ENCODE measurements at places on chromosomes 5 and 9.
A peak's percentile ranks its signal among the peaks of the same experiment; 100 is the strongest.

DNA sequence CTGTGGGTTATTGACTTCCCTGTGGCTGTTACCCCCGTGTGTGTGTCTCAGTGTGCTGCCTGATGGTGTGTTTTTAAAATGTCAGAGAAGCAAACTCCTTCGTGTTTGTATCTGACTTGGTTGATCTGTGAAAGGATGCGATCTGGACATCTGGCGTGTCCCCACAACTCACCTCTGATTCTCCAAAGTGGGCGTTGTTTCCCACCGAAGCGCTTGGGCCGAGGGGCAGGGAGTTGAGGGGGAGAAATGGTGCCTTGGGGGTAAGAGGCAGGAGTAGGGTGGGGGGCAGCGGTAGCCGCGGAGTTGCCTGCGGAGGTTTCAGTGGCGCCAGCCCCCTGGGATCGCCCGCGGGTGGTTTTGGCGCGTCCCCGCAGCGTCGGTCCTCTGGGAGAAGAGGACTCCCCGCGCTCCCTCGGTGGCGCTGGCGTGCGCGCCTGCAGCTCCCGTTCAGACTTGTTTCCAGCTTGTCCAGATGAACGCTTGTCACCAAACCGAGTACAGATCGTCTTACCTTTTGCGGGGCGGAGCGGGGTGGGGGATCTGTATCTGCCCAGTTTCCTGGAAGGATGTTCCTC, 1.1 kb downstream of the MAST4 start:
- DNase-seq = peak; percentile 42

DNA sequence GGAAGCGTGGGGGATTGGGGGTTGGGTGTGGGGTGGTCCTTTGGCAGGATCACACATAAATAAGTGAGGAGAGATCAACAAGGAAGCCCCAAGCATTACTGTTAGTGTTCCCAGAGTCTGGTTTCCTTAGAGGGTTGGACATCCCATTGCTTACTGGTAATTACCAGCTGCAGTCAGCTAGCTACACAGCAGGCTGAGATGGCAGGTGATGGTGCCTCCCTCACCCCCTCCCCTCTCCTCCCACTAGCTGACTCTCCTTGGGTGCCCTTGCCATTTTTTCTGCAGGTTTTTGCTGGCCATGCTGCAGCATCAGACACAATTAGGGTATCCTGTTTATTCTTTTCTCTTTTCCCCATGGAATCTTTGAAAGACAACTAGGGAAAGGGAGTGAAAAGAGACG, 107.5 kb upstream of the TLR4 start:
- DNase-seq = no peak

DNA sequence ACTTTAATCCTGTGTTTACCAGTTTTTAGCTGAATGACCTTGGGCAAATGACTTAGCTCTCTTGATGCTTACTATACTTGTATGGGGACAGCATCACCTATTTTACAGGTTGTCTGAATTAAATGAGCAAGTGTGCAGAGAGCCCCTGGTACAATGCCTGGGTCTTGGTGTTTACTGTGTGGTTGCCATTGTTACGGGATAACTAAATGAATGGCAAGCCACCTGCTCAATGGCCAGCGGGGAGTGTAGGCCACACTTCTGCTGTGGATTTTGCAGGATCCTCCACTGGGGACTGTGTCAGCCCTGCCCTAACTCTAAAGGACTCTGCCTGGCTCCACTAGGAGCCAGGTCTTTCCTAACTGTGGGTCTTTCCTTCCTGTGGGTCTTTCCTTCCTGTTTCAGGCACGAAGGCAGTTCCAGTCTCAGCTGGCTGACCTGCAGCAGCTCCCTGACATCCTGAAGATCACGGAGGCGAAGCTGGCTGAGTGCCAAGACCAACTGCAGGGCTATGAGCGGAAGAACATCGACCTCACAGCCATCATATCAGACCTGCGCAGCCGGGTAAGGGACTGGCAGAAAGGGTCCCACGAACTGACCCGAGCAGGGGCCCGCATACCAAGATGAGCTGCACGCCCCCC, 10.3 kb upstream of the GLE1 start:
- no peak for DNase-seq

- peak; percentile 44 for DNase-seq
Measured at GRCh38 chr5:134784946-134785620, 26.5 kb downstream of the DDX46 start.

DNA sequence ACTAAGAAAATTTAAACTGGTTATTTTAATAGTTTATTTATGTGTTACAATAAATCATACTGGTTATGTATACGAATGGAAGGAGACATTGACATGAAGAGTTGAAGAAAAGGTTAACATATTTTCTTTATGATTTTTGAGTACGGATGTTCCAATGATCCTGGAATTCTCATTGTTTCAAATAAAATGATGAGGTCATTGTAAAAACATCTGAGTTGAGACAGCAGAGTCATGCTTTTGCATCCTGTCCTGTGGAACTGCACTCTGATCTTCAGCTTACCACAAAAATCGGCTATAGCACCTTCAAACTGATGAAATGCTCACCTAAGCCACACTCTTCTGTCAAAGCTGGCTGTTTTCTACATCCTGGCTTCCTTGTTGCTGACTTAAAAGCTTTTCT, 67.8 kb downstream of the PTCD2 start:
- DNase-seq = peak; percentile 55

GRCh38 chr9:13264788-13265187, 14.7 kb downstream of the MPDZ start:
- DNase-seq = no peak

DNA sequence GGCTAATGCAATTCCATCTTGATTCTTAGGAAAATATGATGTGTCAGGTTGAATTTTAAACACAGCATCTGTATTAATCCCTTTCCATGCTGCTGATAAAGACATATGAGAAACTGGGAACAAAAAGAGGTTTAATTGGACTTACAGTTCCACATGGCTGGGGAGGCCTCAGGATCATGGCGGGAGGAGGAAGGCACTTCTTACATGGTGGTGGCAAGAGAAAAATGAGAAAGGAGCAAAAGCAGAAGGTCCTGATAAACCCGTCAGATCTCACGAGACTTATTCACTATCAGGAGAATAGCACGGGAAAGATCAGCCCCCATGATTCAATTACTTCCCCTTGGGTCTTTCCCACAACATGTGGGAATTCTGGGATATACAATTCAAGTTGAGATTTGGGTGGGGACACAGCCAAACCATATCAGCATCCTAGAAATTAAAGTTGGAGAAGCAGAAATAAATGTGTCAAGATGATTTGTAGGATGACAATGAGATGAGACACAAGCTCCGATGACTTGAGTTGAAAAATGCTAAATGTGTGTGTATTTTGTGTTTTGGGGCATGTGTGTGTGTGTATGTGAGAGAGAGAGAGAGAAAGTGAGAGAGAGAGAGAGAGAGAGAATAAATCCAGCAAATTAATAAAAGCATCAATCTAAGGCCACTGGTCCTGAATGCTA, 48.5 kb upstream of the ANKRD55 start:
- peak; percentile 37 for DNase-seq

DNA sequence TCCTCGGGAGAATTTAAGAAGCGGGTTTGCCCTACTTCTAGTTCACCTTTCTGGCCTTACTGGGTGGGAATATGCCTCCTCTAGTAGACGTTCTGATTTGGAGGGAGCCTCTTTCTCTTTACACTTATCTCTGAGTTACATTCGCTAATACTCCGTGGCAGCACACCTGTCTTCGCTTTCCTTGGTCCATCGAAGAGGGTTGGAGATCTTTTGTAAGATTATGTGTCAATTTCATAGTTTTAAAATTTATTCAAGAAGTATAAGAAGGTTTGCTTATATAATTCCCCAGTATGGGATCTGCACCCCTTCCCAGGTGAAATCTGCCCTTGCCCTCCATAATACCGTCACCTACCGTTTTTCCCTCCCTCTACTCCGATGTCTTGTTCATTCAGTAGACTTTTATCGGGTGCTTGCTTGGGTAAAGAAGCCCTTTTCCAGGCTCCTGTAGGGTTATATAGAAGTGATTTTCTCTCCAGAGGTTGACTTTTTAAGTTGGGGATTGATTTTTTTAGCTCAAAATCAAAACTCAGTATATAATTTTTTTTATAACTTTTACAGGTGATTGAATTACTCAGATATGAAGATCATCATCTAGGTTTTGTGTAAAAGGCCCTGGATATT, 1.1 kb downstream of the GPBP1 start:
- no peak for DNase-seq

DNA sequence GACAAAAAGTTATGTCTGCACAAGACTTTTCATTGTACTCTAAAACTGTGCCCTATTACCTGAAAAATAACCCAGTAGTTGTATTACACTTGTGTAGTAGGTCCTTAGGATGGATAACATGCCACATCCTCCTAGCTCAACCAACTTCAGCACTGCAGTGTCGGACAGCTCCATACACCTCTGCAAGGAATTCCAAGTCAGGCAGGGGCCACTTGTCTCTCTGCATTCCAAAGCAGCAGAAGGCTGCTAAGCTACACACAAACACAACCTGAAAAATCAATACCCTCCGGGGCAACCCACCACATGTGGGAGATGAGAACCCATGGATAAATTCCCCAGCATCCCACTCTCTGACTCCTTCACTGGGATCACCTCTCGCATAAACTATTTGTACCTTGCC, 50.2 kb downstream of the MED10 start:
- DNase-seq = no peak

- DNase-seq = no peak
Measured at GRCh38 chr5:131481569-131481968, 153.5 kb downstream of the RAPGEF6 start.

- DNase-seq = peak; percentile 25
Measured at GRCh38 chr5:76180814-76181805, 97.9 kb downstream of the SV2C start.

GRCh38 chr5:73419465-73420390, 28.8 kb downstream of the FOXD1 start:
- peak; percentile 42 for DNase-seq

GRCh38 chr9:6270896-6271295, 55.3 kb downstream of the IL33 start:
- peak; percentile 4 for DNase-seq

DNA sequence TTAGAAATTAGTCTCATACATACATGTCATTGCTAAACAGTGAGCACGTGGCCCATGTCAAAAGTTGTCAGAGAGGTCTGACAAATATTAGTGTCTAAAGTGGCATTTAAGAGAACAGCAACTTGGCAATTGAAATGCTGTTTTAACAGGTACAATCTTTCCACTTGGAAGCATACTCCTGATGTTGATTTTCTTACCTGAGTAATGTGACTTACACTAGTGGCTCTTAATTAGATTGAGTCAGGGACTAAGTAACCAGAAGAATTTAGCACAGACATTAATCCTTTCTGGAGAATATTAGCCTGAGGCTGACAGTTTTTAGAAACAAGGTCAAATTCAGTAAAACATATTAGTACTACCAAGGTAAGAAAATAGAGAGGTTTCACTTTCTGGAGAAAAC, 357.0 kb upstream of the ZNF608 start:
- DNase-seq = no peak

DNA sequence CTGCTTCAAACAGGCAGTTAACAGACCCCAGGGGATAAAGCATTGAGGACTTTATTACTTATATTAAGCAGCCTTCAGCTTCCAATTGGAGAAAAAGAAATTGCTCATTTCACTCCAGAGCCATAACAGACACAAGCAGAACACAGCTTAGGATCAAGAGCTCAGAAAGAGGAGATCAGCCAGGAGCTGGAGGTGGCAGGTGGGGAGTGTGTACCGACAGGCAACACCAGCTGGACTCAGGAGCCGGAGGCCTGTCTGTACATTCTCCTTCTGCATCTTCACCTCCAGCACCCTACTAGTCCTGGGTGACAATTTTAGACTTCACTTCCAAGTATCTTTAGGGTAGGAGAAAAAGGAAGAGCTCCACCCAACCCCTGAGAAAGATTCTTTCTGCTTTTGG, 35.8 kb downstream of the NRG2 start:
- no peak for DNase-seq

GRCh38 chr5:14229734-14230133, 86.6 kb downstream of the TRIO start:
- DNase-seq = no peak

DNA sequence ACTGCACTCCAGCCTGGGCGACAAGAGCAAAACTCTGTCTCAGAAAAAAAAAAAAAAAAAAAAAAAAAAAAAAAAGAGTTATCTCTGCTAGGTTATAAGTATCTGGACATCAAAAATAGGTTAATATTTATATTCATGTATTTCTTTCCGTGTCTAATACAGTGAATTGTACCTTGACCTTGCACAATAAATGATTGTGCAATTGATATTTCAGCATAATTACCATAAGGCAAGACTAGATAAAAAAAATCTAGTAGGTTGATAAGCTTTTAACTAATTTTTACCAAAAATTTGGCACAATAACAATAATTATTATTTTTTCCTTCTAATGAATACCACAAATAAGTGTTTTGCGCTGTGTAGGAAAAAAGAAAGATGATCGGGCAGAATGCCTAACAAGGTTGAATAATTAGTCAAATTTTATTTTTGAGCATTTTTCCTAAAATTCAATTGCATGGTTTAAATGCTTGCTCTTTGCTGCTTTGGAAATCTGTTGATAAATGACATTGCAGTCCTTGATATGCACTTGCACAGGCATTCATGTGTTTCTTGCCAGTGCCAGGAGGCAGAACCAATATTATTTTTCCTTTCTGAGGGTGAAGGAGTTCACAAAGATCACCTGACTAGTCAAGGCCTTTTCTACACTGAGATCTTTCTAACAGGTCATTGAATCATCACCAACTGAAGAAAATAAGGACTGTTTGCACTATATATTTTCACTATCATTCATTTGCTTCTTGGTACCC, 127.5 kb downstream of the ARRDC3 start:
- no peak for DNase-seq

- DNase-seq = no peak
Measured at GRCh38 chr5:150574818-150575547, 65.5 kb upstream of the SYNPO start.

DNA sequence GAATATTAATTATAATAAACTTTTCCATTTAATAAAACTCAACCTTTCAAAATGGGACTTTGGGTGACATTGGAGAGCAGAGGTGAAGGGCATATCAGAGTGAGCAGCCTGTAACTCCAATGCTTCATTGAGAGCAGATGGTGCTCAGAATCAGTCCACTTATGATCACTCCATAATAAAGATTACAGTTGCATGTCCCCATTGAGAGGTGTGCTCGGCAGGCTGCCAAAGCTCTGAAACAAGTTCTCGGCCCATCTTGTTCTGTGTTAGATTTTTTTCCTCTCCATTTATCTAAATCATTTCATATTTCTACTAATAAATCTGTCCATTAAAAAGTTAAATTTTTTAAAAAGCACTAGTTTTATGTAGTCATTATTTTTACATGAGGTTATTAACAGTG, 1786.4 kb upstream of the WWC1 start:
- DNase-seq = no peak

DNA sequence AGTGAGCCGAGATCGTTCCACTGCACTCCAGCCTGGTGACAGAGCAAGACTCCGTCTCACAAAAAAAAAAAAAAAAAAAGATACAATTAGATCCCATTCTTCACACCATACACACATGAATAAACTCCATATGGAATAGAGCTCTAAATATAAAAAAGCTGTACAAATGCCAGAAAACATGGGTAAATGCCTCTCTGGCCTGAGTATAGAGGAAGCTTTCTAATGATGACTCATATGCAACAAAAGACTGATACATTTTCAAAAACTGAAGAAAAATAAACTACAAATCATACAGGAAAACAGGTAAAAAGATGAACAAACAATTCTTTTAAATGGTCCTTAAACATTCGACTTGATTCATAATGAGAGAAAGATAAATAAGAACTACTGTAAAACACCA, 8.6 kb downstream of the ZFP62 start:
- DNase-seq = no peak

Data from mesenchymal stem cell (in vitro differentiated cells and primary cell).